ENCODE measurements at places on chromosomes 5 and 9. TPM values are rescaled to one million over a fixed set of nuclear protein-coding genes. Genes with fewer than 3 reads are reported as not detected.

- DNase-seq = no peak
Measured at GRCh38 chr9:132632413-132633129, 37.2 kb downstream of the DDX31 start.

Gene OBP2B
- polyA plus RNA-seq = not detected

Gene IL31RA
- not detected for polyA plus RNA-seq

- DNase-seq = no peak
Measured at GRCh38 chr9:96160866-96161265, 141.1 kb downstream of the HSD17B3 start.

Gene PDLIM4
- polyA plus RNA-seq = not detected

GRCh38 chr9:10612641-10613398 is at the start of gene PTPRD:
TSS of gene PTPRD (minus strand) at chr9:10613002.
- peak; percentile 35 for DNase-seq

Gene SELENOP
- polyA plus RNA-seq = not detected

Gene ADAMTSL1
- polyA plus RNA-seq = not detected

GRCh38 chr5:172361566-172362238 is 78.1 kb upstream of the UBTD2 start:
- DNase-seq = no peak

Gene OR1J1
- not detected for polyA plus RNA-seq

Gene TAS2R1
- not detected for polyA plus RNA-seq

GRCh38 chr5:173045474-173045873 is 10.7 kb upstream of the CREBRF start:
- no peak for DNase-seq

GRCh38 chr5:111043712-111044506 is 27.6 kb upstream of the TSLP start:
- no peak for DNase-seq

Gene AMBP
- polyA plus RNA-seq = not detected

DNA sequence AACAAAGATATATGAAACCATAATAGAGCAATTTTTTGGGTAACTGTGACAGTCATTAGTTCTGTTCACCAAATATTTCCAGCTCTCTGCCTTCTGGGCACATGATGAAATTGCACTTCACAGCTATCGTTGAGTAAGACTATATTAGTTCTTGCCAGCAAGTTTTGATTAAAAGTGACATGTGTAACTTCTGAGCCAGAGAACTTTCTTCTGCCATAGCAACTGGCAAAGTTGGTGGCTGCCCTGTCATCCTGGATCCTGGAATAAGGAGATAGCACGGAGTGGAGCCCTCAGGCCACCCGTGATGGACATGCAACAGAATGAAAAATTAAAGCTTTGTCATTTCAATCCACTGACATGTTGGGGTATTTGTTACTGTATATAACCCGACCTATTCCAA is 194.4 kb upstream of the VCAN start:
- DNase-seq = no peak

- DNase-seq = no peak
Measured at GRCh38 chr9:16524078-16524477, 346.4 kb downstream of the BNC2 start.

Gene SVEP1
- polyA plus RNA-seq = not detected

- DNase-seq = peak; percentile 21
Measured at GRCh38 chr9:114300846-114301797, 21.8 kb upstream of the ORM1 start.

DNA sequence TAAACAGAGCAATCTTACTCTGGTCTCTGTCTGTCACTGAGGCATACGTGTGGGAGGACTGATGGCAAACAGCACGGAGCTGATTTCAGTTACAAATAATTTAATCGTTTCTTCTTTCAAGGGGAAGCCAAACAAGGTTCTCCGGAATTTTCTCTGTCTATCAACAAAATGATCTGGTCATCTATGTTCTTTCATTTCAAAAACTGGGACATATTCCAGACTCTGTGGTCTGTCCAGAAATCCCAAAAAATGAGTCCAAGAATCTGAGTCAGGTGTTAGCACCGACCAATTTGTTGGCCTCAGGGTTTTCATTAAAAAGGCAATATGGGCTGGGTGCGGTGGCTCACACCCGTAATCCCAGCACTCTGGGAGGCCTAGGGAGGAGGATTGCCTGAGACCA is 69.9 kb upstream of the ZNF608 start:
- no peak for DNase-seq

DNA sequence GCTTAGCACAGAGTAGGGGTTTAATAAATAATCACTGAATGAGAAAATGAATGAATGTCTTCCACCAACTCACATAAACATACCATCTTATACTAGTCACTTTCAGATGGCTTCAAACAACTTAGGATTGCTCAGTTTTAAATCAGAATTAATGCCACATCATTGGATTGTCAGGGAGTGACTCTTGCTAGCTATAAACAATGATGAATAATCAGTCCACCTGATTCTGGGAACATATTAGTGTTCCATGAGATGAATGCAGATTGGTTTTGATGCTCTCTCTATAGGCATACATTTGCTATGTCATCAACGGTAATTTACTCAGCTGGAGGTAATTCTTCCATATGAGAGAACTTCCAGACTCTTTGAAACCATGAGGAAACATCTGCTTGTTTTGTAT is 97.4 kb downstream of the CDH9 start:
- DNase-seq = no peak

DNA sequence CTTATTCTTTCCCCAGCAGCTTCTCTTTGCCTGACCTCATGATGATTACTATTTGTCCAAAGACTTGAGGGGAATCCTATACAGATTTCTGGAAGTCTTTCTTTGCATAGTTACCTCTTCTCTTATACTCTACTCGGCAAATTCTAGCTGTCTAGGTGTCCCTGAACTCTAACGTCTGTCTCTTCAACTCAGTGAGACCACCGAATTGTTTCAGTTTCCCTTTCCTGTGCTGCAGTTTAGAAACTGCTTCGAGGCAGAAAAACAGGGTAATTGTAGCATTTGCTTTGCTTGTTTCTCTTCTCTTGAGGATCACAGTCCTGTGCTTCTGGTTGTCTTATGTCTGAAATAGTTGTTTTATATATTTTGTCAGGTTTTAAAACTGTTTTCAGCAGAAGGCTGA is 14.8 kb downstream of the LVRN start:
- DNase-seq = no peak

Gene FAM153A
- 0.67 TPM for polyA plus RNA-seq

DNA sequence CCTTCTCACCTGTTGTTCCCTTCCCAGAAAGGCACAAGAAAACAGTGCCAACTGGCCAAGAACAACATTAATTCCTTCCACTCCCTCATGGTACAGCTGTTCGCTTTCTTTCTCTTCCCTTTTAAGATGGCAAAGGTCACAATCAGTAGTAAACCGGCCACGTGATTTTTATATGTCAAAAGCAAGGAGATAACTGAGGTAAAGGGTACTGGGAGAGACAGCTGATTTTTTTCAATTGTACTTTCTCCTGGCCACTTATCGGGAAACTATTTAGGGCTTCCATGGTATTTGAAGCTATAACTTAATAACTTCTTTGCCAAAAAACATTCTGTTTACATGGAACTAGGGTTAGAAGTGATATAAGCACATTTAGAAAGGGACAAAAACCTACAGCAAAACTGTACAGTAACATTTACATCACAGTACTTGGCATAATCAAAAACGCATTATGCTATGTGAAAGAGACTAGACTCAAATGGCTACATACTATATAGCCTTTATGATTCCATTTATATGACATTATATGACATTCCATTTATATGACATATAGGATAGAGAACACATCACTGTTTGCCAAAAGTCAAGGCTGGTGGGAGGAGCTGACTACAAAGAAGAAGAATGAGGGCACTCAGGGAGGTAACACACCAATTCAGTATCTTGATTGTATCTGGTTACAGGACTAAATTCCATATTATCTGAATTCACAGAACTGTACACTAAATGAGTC is 24.8 kb downstream of the PLPP1 start:
- no peak for DNase-seq

DNA sequence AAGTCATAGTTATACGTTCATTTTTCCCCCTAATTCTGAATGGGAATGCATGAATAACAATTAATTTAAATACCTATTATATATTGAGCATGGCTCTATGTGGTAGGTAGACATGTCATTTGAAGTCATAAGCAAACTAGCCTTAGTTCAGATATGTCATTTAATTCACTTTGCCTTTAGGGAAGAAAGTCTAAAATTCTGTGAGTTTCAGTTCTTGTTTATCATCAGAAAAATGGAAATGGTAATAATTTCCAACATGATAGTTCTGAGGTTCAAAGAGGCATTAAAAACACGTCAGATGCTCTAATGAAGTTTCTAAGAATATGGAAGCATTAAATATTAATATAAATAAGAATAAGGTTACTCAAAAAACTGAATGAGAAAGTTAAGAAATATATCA is 13.1 kb upstream of the ANXA1 start:
- no peak for DNase-seq

GRCh38 chr9:101727612-101728524 is 10.6 kb downstream of the GRIN3A start:
- DNase-seq = no peak

- DNase-seq = no peak
Measured at GRCh38 chr5:76556511-76557221, 66.5 kb downstream of the F2RL2 start.

DNA sequence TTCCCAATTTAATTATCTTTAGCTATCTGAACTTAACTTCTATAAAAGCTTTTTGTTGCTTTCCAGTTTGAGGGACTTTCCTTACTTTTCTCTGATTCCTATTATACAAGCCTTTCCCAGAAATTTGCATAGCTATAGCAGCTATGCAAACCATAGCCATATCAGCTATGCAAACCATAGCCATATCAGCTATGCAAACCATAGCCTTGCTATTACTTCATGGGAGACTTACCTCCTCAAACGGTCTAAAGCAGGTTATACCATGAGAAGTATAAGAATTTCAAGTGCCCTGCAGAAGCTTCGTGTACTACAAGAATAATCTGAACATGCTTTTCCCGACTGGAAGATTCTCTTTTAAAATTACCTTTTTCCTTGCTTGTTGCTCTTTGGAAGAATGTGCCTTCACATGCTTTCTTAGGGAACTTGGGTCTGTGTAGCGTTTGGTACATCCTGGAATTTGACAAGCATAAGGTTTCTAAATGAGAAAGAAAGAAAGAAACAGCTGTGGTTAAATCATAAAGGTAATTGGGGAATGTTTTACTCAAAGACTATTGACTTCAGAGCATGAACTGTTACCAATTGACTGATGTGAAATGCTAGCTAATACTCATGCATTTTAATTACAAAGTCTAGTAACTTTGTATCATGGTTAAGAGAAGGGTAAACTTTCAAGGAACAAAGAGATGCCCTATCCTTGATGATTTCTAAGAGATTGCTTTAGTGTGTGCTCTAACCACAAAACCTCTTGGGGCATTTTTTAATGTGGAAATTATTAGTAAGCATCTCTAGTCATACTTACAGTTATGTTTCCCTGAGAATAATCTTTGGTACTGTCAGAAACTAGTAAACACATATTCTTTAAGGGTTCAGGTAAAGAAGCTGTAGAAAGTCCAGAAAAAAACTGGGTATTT is 367.6 kb downstream of the GLIS3 start:
- DNase-seq = no peak

DNA sequence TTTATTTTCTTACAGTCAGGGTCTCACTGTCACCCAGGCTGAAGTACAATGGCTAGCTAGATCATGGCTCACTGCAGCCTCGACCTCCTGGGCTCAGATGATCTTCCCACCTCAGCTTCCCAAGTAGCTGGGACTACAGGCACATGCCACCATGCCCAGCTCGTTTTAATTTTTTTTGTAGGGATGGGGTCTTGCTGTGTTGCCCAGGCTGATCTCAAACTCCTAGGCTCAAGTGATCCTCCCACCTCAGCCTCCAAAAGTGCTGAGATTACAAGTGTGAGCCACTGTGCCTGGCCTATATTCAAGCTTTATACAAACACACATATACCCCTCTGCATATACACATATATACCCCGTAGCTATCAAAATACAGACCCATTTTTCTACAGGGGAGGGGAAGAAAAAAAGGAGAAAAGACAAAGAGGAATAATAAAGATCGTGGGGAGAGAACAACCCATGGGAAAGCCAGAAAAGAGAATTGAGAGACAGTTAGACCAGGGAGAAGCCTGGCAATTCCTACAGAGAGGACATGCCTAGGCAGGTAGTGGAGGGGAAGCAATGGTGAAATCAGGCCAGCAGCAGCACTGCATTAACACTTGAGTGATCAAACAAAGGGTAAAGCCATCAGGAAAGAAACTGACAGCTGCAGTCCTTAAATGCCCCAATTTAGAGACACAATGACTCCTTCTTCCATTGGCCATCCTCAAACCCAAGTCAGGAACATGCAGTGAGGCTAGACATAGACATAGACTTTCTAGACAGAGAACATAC is 102.7 kb downstream of the EFNA5 start:
- no peak for DNase-seq

Gene SLC6A18
- not detected for polyA plus RNA-seq
